CD4-positive, alpha-beta T cell treated with Interleukin-4 for 4 hours (primary cell): ENCODE measurements at places on chromosomes 12 and 14.
A peak's percentile ranks its signal among the peaks of the same experiment; 100 is the strongest.

DNA sequence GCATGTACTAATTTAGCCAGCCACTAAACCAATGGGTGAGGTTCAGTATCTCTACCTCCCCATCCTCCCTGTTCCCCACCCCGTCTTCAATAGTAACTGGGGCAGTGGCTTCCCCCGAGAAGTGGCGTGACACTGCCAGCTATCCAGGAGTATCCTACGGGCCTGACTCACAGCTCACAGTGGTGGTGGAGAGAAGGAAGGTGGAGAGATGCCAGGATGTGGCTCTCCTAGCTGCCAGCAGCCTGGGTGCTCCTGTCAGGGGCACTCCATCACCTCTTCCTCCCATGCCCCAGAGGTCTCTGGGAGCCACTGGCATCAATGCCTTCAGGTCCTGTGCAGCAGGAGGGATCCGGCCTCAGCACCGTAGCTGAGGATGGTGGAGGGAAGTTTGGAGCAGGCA, 49.0 kb downstream of the TSPAN11 start:
- no peak for DNase-seq

DNA sequence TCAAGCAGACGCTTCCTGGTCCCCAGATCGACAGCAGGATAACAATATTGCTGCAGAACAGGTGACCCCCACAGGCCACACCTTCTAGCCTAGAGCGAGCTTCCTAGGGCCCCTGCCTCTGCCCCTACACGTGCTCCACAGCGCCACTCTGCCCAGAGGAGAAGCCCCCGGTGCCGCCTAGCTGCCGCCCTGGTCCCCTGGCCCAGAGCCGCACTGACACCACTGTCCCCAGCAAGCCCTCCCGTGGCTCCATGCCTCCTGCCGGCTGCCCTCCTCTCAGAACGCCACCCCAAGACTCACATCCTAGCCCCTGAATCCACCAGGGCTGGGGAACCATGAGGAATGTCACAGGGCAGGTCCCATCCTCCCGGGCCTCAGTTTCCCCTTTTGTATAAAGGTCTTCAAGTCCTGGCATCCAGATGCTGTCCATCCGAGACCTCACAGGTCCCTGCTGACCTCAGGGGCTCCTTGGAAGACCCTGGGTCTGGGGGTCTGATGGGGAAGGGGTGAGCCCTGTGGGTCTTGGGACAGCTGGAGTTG, 31.0 kb downstream of the JAG2 start:
- no peak for DNase-seq

DNA sequence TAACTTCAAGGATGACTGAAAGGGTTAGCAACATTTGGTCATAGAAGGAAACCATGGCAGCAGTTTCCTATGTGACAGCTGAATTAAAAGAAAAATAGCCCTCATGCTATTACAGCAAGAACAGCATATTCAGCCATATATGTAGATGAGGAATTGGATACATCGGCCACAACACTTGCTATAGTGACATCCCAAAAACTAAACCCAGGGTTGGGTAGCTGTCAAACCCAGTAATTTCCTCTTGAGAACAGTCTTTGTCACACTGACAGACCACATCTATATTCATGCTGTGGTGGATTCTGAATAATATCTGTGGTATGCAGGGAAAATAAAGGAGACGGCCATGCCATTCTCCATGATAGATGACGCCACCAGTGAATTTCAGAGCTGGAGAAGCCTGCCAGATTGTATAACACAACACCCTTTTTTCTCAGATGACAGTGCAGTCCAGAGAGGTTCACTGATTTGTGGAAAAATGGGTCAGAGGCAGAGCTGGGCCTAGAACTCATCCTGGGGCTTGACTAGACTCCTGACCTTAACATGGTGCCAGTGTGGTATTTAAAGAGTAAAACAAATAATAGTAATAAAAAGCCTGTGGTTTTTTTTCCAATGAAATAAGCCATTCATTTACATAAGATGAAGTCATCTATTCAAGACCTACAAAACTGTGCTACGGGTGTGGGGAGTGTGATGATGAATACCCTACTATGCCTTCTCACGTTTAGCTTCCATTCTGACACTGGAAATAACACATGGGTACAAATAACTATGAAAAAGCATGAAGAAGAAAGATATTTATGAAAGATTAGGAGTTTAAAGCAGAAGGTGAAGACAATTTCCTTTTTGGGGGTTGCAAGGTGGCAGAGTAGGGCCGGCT, 32.3 kb downstream of the EFCAB11 start:
- no peak for DNase-seq

GRCh38 chr14:60637479-60638315, 11.6 kb downstream of the SIX1 start:
- no peak for DNase-seq

DNA sequence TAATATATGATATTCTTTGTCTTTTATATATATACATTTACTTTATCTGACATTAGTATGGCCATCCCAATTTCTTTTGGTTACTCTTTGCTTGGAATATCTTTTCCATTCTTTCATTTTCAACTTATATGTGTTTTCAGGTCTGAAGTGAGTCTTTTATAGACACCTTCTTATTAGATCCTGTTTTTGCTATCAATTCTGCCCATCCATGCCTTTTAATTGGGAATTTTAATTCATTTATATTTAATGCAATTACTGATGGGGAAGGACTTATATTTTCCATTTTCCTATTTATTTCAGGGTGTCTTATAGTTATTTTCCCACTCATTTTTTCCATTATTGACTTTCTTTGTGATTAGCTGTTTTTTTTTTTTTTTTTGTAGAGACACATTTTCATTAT, 43.4 kb downstream of the GABARAPL1 start:
- no peak for DNase-seq

GRCh38 chr14:103138301-103139131, 15.3 kb downstream of the TNFAIP2 start:
- no peak for DNase-seq

DNA sequence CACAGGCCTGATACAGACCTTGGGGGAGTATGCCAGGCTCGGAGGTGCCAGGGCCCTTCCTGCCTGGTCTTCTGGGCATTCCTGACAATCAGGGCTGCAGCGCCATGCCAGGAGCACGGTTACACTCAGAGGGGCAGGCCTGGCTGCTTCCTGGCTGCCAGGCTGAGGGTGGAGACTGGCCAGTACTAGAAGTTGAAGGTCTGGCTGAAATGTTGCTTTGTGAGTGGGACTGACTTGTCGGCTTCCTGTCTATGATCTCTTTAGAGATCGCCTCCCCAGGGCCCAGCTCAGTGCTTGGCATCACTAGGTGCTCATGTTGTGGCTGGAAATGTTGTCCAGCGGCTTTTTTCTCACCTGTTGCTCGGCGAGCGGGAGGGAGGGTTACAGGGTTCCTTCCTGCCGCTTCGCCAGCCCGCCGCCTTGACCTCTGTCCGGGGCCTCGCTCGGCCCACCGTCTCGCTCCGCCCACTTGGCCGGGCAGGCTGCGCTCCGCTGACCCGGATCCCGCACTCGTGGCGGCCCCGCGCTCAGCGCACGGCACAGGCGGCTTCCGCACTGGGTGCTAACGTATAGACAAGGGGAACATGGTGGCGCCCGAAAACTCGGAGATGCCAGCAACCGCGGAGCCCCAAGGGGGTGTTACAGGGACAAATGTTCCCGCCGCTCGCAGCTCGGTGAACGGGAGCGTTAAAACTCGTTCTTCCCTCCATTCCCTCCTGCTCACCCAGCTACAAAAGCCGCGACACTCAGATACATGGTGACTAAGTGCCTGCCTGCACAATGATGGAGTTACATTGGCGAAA, 32.6 kb downstream of the PAPLN start:
- DNase-seq = no peak

DNA sequence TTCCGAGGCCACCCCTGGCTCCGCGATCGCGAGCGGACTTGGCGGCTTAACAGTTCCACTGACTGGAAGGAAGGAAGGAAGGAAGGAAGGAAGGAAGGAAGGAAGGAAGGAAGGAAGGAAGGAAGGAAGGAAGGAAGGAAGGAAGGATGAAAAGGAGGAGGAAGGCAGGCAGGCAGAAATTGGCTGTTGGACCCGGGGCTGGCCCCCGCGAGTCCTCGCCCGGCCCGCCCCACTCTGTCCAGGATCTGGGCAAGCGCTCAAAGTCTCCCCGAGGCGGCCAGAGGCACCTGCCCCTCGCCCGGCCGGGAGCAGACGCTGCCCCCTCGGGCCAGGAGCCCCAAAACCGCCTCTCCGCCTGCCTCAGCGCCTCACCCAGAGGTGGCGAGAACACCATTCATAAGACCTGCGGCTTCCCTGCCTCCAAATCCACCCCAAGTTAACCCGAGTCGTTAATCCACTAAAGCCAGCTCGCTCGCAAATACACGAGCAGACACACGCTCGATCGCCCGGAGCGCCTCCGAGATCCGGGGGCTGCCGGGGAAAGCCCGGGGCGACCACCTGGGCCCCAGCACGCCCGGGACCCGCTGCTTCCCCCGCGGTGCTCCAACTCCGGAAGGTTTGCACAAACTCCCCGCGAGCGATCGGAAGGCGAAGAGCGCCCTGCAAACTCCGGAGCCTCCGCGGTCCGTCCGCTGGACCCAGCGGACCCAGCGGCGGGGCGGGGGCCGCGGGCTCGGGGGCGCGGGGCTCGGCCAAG, 844 bp downstream of the DPF3 start:
- peak; percentile 2 for DNase-seq

DNA sequence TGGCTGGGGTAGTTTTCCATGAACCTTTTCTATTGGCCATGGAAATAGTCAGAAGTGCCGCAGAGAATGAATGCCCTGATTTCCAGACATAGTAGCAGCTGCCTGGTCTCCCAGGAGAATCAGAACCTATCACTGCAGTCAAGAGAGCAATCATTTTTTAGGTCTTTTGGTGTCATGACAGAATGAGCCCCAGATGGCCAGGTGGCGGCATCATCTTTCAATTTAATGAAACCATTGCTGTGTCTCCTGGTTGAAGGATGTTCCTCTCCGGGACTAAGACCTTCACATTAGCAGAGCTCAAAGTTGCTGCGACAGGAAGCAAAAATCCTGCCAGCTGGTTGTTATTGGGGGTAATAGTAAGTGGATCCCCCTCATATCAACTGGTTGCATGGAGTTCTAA, 18.8 kb downstream of the TNFAIP2 start:
- DNase-seq = no peak

- DNase-seq = no peak
These were observed 99.0 kb upstream of the SSTR1 start for GRCh38 chr14:38108681-38109080.

DNA sequence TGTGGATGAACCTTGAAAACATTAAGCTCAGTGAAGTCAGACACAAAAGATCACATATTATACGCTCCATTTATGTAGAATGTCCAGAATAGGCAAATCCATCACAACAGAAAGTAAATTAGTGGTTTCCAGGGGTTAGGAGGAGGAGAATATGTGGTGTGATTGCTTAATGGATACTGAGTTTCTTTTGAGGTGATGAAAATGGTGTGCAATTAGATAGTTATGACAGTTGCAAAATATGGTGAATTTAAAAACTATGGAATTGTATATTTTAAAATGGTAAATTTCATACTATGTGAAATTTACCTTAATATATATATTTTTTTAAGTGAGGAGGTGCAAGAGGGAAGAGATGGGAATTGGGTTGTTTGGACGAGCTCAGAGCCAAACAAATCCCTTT, 46.3 kb upstream of the KICS2 start:
- DNase-seq = no peak

- no peak for DNase-seq
These were observed 339.3 kb downstream of the EGLN3 start for GRCh38 chr14:33611405-33612196.

- DNase-seq = no peak
These were observed 55.3 kb downstream of the ISCA2 start for GRCh38 chr14:74548881-74549280.

GRCh38 chr12:96882862-96883261, 24.2 kb upstream of the NEDD1 start:
- no peak for DNase-seq

DNA sequence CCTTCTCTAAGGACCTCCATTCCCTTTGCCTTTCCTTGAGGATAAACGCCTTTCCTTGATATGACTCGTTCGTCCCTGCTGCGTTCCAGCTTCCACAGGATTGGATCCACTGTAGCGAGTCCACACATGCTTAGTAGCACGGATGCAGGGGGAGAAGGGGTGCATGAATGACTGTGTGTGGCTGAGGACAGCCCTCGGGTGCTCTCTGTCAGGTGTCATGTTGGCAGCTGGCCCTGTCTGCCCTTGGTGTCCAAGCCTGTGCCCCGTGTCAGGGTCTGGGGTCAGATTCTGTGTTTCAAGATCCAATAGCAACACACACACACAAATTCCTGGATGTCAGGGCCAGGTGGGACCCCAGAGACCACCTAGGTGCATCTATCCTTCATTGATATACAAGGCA, 17.5 kb upstream of the KRT80 start:
- DNase-seq = no peak

DNA sequence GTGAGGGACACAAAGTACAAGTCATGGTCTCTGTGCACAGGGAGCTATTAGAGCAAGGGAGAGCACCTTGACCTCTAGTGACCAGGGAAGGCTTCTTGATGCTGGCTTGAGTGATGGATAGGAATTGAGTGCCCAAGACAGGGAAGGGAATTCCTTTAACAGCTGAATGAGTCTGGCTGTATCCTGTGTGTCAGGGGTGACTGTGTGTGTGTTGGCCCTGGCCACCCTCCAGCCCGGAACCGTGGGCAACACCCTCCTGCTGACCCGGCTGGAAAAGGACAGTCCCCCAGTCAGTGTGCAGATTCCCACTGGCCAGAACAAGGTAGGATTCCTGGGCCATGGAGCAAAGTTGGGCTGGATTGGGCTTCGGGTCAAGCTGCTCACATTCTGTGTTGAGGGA, 5.5 kb upstream of the PFDN5 start:
- no peak for DNase-seq

GRCh38 chr12:85781766-85782165, 54.4 kb downstream of the RASSF9 start:
- no peak for DNase-seq

DNA sequence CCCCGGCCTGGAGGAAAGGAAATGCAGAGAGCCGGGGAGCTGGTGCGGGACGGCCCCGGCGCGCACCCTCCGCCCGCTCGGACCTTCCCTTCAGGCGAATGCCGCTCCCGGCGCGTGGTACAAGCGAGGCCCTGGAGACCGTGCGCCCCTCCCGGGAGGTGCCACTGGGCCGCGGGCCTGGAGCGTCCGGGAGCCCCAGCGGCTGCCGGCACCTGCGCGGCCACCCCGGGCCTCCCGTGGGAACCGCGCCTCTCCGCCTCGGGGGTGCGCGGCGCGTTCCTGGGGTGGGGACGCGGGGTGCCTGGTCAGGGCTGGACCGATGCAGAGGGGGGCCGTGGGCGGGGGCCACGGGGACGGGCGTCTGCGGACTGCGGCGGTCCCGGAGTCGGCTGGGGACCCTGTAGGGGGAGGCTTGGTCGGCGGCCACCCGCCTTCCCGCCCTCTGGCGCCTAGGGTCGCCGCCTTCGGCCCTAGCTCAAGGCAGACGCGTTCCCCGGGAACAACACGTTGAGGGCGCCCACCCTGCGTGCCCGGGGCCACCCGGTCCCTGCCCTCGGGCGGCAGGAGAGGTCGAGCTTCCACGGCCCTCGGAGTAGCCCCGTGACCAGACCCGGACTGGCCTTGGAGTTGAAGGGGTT, 599 bp downstream of the PAPLN start:
- DNase-seq = no peak

- no peak for DNase-seq
These were observed 110.9 kb downstream of the PAH start for GRCh38 chr12:102806110-102806509.
